Progenitor cell of endocrine pancreas (in vitro differentiated cells): ENCODE measurements at places on chromosomes 7 and 10.

GRCh38 chr7:79820387-79820786 is 314.2 kb upstream of the GNAI1 start:
- DNase-seq, result no peak

GRCh38 chr10:121385136-121385535 is 213.1 kb downstream of the FGFR2 start:
- no peak for DNase-seq

DNA sequence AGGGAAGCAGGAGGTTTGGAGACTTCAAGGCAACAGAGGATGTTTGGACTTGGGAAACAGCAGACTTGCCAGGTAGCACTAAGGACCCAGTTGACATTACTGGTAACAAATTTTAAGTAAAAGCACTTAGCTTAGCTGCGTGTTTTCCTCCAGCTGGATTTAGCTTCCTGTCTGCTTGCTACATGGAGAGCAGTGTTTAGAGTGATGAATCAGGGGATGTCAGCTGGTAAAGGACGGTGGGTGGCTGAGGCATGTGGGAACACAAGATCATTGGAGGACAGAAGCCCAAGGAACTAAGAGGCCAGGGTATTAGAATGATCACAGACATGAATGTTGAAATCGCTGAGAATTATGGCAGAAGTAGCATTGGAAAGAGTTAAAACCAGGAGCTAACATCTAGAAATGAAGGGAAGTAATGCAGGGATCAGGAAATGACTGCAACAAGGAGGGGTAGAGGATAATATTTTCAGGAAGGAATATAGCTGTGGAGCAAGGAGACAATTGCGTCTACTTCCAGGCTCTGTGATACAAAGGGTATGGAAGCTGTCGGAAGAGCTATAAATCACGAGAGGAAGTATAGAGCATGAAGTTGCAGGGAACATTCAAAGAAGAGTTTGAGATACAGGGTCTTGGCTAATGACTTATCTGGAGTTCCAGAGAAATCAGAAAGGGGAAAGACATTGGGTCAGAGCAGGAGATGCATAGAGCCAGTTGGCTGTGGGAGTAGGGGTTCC is 34.4 kb downstream of the CALD1 start:
- DNase-seq, result no peak

GRCh38 chr7:78510580-78511188 is 712.1 kb downstream of the PHTF2 start:
- peak; percentile 13 for DNase-seq

DNA sequence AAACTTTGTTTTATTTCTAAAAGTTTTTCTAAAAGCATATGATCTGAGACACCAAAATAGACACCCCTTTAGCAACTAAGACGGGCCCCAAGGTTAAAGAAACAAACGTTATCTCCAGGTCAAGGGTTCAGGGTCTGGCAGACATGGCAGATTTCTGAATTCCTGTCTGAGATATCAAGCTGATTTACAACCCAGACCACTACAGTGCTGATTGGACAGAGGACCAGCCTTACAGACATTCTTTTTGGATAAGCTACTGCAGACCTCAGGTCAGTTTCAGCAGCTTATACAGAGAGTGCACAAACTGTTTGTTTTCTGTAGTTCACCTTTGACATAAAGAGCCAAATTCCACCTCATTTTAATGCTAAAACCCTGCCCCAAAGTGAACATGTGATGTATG is 34.8 kb downstream of the SVOPL start:
- no peak for DNase-seq

GRCh38 chr7:92916770-92917224 is 80.4 kb upstream of the CDK6 start:
- no peak for DNase-seq

DNA sequence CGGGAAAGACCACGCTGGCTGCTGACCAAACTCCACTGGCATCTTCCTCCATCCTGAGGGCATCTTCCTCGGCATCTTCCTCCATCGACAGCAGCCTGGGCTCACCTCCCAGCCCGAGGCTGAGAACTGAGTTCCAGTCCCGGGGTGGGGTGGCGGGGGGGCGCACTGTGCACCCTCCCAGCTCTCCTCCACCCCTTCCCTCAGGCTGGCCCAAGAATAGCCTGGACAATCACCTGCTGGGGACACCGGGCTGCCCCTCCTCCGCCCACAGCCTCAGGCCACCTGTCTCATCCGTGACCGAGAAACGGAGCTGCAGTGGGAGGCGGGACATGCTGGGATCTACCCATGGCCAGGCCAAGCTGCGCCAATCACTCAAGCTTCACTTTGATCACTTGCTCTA is 37.2 kb downstream of the DIP2C start:
- DNase-seq, result no peak

DNA sequence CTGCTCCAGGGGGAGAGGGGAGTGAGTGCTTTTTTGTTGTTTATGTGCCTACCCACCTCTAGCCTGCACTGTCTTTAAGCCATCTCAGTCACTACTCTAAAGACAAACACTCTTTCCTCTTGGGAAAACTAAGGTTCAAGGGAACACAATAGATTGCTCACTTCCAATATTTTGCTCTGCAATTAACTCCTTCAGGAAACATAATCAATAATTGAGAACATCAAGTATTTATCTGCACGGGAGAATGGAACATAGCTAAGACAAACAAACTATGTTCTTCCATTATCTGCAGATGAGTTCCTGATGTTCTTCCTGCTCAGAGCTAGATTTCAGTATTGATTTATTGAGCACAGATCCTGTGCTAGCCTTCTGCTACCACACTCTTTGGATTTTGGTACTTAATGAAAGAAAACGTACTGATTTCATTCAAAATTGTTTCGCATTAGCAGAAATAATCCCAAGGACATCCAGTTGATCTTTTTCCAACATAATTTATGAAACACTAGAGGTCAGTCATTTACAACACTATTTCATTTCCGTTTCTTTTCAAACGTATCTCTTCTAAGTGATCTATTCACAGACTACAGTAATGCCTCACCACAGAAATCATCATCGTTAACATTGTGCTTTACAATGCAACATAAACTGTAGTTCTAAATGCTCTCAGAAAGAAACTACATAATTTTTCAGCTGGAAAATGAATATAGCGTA is 8.3 kb downstream of the NEBL start:
- DNase-seq, result no peak

DNA sequence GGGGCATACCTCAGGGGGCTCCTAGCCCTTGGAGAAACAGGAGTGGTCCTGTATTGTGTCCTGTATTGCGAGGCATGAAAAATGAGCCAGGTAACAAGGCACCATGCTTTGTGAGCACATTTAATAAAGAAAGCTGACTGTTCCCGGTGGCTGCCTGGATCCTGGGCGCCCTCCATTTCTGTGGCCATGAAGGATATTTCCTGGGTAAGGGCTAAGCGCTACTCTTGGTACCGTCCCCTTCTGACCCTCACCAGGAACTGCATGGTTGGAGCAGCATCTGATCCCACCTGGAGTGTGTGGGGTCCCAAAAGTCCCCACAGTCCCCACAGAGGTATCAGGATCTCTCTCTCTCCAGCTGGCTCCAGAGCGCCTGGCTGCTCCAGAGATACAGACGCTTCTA is 139.5 kb downstream of the MAPK8 start:
- no peak for DNase-seq

DNA sequence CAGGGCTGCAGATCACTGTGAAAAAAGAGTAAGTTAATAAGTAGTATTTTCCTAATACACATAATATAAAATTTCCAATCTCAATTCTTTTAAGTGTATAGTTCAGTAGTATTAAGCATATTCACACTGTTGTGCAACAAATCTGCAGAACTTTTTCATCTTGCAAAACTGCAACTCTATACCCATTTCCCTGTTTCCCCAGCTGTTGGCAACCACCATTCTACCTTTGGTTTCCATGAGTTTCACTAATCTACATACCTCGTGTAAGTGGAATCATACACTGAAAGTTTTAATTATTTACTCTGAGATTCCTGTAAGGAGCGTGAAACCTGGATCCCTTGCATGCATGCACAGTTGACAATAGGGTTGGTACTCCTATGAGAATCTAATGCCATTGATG is 155.4 kb downstream of the ZPBP start:
- no peak for DNase-seq

DNA sequence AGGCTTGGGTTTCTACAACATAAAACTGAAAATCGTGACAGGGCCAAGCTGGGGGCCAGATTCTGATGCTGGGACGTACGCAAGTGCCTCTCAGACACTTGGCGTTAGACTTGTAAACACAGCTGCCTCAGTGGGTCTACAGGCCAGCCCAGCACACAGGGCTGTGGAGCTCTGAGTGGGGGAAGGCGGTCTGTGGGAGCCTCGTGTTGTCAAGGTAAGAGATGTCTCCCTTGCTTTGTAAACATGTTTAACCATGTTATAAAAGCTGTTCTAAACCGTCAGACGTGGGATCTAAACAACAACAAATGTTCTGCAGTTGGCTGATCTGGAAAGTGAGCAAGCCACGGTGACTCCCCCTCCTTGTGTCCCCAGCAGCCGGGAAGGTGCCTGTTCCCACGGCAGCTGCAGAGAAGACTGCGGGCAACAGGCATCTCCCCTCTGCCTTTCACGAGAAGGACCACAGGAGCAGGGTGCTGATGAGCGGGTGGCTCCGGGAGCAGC is 67.8 kb downstream of the ZRANB1 start:
- no peak for DNase-seq

DNA sequence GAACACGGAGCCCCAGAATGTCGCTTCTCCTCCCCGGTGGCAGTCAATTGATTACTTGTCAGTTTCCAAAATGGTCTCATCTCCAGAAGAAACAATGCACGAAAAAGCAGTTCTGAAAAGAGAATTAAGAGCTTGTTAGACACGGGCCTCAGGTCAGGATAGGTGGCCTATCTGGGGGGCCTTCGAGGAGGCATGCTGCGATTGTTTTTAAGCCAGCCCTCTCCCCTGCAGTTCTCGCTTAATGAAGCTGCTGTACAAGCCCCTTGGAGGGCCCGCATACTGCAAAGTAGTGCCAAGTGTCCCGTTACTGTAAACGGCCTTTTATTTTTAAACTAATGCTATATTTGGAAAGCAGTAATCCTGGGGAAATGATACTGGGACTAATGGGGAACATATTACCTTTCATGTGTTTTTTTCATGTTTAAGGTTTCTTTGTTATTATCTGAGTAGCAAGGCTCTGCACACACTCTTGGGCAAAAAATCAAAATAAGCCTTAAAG is 114.8 kb upstream of the TCF7L2 start:
- DNase-seq, result no peak

GRCh38 chr10:58431903-58432302 is 46.7 kb downstream of the TFAM start:
- DNase-seq, result no peak

DNA sequence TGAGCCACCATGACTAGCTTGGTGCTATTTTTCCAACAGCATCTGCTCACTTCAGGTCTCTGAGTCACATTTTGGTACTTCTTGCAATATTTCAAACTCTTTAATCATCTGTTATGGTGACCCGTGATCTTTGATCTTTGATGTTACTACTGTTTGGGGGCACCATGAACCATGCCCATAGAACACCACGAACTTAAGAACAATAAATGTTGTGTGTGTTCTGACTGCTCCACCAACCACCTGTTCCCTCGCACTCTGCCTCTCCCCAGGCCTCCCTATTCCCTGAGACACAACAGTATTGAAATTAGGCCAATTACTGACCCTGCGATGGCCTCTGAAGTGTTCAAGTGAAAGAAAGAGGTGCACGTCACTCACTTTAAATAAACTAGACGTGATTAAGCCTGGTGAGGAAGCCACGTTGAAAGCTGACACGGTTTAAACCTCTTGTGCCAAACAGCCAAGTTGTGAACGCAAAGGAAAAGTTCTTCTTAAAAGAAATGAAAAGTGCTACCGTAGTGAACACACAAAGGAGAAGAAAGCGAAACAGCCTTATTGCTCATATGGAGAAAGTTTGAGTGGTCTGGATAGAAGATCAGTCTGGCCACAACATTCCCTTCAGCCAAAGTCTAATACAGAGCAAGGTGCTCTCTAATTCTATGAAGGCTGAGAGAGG is 27.2 kb upstream of the ATP6V0A4 start:
- DNase-seq, result no peak

GRCh38 chr7:73887762-73888161 is 26.8 kb downstream of the TMEM270 start:
- DNase-seq, result no peak

GRCh38 chr10:126504063-126504760 is 115.9 kb upstream of the ADAM12 start:
- DNase-seq, result peak; percentile 32

DNA sequence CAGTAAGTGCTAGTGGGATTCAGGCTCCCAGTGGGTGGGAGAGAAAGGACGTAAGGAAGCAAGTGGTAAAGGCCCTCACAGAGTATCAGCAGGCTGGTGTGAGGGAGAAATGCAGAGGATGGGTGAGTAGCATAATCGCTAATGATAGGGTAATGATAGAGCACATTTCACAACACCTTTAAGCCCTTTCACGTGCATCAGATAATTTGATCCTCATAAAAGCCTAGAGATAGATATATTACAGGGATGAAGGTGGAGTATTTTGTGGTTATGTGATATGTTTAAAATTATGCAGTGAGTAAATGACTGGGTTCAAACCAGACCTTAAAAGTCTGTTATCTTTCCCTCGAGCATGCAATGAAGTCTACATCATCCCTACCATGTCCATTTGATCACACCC is 10.3 kb downstream of the LEP start:
- no peak for DNase-seq

DNA sequence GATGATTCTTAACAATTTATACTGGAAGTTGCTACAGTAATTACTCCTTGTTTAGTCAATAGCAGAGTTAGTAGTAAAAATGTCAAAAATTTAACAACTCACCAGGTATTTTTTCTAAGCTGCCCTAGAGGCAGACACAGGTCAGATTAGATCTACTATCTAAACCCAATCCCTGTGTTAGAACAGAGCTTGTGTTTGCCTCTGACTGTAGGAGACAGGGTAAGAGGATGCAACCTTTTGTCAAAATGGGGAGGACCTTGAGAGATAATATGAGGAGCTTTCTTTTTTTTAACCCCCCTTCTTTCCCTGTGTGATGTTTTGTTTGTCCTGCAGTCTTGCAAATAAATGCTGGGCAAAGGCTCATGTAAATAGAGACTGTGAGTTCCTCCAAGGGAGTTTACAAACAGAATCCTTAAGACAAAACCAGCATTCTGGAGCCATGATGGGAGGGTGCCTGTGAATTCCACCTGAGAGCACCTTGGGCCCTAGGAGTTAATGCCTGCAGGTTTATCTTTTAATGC is 353.1 kb downstream of the GATA3 start:
- DNase-seq, result no peak

GRCh38 chr7:101929256-101929655 is 111.8 kb downstream of the CUX1 start:
- no peak for DNase-seq

GRCh38 chr10:73865107-73865458 is 9.3 kb downstream of the CAMK2G start:
- DNase-seq, result no peak

DNA sequence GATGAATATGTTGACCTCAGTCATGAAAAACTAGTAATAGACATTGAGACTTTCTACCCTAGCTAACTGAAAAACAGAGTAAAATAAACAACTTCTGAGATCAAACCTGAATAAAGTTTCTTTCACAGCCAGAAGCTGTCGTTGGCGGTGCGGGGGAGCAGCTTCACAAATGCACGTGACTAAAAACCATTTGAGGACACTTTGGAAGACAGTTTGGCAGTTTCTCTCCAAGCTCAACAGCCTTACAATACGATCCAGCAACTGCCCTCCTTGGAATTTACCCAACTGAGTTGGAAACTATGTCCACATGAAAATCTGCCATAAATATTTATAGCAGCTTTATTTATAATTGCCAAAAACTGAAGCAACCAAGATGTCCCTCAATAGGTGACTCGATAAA is 63.1 kb downstream of the CYTH3 start:
- DNase-seq, result no peak

GRCh38 chr10:30990971-30991646 is 40.6 kb downstream of the ZNF438 start:
- DNase-seq, result no peak

- DNase-seq, result no peak
Measured at GRCh38 chr10:67836488-67836887, 1.5 kb downstream of the DNAJC12 start.
